Activated CD4-positive, alpha-beta T cell treated with anti-CD3 and anti-CD28 coated beads, Interleukin-2, amount 10 ng/mL, durations not matched to agents 7 days and 5 days (primary cell): ENCODE measurements at places on chromosomes 7 and 10.

DNA sequence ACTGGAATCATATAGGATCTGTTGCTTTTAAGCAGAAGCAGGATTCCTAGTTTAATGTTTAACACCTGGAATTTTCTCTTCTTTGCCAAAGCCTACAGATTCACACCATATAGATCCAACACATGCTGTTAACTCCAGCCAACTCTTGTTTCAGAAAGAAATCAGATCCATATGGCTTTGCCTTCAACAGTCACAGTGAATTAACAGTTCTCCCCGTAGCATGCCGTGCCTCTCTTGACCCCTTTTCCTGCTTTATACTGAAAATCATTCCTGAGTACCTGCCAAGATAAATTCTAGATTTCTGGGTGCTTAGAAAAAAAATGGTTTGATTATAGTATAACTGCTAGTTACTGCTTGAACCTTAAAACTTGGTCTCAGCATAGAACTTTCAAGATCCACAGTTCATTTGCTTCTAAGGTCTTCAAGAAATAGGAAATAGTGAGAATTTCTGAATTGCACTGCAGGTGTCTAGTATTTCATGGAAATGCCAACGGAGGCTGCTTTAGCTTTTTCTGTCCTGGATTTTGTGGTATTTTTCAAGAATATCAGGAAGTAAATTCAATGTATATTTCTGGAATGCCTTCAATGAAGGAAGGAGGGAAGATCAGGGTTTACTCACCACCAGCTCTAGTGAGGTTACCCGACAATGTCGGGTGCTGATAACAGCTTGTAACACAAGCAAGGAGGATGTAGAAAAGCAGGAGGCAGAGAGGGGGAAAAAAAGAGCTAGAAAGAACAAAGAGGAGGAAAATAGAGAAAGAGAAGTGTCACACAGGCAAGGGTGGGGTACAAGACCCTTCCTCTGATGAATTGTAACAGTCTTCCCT is 6.6 kb downstream of the AASS start:
- no peak for DNase-seq

DNA sequence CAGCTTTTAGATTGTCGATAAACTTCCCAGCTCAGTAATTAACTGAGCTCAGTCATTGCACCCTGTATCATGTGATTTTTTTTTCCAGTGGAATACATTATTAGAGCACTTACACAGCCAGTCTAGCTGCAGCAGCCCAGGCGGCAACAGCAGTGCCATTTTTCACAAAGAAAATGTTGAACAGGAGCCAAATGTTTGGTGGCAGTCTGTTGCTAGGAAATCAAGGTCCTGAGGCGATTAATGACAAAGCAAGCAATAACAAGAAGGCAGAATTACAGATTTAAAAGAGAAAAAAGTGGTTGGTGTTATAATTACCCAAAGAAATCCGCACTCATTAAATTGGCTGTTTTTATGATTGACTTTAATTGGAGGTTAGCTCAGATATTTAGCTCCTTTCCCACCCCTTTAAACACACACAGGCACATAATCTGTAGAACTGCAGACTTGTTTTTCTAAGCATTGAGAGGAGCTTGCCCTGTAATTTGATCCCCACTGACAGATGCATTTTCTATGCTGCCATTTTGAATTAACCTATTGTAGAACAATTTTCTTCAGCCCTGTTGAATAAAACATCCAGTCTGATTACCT is 267.4 kb downstream of the ADK start:
- DNase-seq: no peak

DNA sequence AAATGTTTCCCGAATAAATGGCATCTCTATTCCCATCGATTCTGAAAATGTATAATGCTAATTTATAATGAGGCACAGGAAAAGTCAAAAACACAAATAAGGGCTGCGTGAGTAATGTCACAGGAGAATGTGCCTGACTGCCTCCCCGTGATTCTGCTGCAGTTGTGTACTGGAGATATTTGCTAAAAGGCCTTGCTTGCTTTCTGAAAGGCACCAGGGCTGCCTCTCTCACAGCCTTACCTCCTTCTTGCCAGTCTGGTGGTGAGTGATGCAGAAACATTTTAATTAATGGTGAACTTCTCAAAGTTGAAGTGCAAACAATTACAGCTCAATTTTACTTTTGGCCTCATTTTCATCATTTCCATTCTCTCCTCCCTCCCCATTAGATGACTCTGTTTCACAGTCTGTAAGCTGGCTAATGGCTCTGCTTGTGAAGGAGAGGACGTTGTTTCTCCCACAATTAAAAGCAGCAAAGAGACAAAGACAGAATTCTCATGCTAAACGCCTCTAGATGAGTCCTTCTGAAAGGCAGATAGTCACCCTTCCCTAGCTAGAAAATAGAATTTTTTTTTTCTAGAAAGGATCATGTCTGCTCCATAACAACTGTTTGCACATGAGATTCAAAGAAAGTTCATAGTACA is 377.6 kb downstream of the MDFIC start:
- DNase-seq: no peak

DNA sequence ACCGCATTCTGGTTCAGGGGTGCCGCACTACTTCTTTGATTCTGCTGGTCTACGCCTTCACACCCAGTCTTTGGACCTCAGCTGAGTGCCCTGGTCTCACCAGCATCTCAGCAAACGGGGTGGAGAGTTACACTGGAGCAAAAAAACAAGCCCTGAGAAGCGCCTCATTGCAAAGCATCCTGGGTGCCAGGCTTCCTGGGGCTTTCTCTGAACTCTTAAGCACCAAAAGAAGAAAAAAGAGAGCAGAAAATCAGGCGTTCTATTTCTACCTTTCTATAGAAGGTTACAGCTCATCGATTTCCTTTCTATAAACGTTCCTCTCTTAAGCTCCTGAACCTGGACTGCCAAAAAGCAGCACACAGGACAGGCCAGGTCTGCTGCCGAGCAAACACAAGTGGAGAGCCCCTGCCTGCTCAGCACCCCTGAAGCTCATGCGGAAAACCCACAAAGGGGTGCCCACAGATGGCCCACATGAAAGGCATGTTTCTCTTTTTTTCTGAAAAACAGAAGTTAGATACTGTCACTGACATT is 217.9 kb downstream of the SFMBT2 start:
- DNase-seq: peak; percentile 84

DNA sequence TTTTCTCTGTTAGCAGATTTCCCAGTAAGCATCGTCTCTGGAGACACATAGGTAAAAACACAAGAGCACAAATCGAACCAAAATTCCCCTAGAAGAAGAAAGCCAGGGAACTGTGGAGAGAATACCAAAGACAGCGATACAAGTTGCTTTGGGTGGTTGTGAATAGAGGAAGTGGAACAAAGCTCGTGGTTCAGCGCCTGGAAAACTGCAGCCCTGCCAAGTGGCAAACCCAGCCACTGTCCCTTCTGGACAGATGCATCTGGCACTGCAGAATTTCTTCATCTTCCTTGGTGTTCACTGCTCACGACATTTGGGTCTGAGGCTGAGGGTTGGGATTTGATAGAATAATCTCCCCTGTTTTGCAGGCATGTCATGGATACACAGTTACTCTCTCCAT is 733.8 kb downstream of the PARD3 start:
- DNase-seq: no peak

DNA sequence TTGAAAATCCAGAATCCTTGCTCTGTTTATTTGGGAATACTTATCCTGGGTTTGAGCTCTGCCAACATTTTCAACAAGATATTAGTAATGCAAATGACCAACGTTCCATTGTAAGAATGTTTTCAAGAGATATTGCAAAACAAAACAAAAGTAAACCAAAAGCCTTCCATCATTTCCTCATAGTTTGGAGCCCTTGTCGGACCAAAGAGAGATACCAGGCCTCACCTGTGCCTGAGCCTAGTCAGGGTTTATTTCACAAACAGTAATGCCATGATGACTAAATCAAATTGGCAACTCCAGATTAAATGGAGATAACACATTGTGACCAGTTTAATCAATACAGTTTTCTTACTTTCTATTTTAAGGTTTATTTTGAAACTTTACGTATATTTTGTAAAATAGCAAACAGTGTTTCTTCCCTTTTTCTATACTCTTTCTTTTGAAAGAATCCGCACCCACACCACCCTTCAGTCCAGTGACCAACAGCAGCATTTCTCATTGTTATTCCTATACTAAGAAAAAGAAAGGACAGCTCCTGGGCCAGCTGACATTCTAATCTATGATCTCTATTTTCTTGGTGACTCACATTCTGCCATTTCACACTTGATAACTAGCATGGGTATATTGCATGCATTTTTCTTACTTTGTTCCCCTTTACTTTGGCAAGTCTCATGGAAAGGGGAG is 168.5 kb upstream of the MEOX2 start:
- DNase-seq: no peak

GRCh38 chr7:128947854-128948253 is 10.1 kb downstream of the IRF5 start:
- no peak for DNase-seq

- no peak for DNase-seq
Measured at GRCh38 chr7:38224392-38224791, 46.3 kb downstream of the STARD3NL start.

DNA sequence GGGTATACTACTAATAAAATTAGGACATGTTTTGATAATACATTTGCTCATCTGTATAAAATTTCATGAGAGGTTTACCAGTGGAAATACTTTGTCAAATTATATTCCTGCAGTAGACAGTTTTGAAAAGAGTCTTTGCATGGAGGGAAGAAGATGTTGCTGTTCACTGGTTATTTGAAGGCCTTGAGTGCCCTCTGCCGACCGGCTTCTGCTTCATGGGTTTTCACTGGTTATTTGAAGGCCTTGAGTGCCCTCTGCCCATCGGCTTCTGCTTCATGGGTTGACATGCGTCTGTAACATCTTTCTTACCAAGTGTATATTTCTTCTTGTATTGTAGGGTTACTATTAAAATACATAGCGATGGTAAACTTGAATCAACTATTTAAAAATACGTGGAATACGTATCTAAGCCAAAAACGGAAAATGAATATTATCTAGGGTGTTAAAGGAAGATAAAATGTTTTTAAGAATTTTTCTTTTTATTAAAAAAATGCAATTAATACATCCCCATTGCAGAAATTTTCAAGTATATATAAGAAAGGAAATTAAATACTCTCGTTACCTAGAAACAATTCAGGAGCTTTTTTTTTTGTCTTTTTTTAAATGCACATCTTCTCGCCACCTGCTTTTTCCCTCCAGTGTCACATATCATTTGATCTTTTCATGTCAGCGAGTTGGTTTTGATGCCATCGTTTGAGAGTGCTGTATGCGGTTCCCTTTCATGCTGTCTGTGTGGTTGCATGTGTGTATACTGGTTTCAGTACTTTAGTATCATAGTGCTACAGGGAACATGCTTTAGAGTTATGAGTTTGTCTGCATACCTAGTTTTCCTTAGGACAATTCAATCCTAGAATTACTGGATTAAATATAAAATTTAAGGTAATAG is 73.4 kb downstream of the SHH start:
- peak; percentile 76 for DNase-seq

- DNase-seq: peak; percentile 64
Measured at GRCh38 chr10:89332123-89332633, 4.4 kb downstream of the IFIT3 start.

- no peak for DNase-seq
Measured at GRCh38 chr7:43873300-43873699, 4.0 kb upstream of the MRPS24 start.

- no peak for DNase-seq
Measured at GRCh38 chr7:68183176-68183575, 1186.5 kb downstream of the TYW1 start.

DNA sequence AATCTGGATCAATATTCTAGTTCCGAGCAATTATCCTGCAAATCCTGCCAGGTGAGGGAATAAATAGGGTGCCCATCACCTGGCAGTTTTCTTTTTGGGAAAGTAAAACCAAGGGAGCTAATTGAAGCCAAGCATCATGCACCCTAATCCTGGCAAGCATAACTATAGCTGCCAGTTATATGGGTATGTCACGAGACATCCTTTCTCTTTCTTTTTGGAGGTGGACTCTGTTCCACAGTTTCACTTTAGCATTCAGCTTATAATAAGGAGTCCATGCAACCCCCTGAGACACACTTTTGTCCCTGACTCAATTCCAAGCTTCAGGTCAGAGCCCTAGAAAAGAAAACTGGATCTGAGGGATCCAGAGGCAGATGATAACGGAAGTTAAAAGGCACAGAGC is 222.5 kb downstream of the PHF14 start:
- DNase-seq: no peak

DNA sequence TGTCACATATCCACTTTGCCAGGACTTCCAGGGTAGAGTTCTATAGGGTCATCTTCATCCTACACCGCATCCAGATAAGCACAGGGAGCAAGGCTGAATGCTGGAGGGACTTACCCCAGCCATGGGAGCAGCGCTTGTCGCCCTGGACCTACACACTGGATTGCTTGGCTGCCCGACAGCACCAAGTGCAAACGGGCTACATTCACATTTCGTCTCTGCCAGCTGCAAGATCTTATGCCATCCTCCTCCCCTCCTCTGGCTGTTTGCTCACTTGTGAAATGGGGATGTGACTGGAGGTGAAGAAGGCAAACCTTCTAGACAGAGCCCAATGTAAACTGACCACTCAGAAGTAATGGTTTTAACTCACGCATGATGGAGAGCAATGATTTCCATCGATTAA is 1.0 kb downstream of the DDC start:
- DNase-seq: no peak

DNA sequence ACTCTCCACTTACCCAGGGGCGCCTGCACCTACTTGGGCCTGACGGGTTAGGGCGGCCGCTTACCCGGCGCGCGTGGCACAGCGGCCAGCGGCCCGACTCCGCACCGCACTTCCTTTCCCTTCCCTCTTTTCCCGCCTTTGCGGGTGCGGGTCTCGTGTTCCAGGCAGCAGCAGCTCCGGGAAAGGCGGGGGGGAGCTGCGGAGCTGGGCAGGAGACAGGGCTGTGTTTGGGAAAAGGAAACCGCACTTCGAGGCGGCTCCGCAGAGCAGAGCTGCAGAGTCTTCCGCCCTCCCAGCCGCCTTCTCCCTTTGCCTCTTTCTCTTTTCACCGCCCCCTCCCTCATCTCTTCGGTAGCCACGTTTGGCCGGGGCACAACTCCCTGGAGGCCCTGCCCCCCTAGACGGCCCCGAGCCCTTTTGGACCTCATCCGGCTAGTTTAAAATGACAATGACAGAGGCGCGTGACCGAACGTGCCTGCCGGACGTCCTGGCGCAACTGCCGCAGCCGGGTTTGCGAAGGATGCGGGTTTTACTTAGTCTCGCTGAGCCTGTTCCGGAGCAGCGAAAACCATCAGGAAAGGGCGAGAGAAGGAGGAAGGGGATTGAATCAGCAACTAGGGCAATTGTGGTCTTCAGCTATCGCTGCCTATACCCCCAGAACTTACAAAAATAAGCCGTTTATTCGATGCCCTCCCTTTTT is 7.9 kb upstream of the PAX2 start:
- DNase-seq: peak; percentile 23

- DNase-seq: no peak
Measured at GRCh38 chr10:60029475-60029874, 123.1 kb upstream of the CCDC6 start.

- DNase-seq: no peak
Measured at GRCh38 chr10:15096661-15097010, 519 bp upstream of the RPP38 start.

GRCh38 chr10:108443636-108444035 is 1279.1 kb upstream of the SORCS1 start:
- no peak for DNase-seq

GRCh38 chr10:75974080-75974479 is 542.7 kb downstream of the LRMDA start:
- DNase-seq: no peak

- DNase-seq: no peak
Measured at GRCh38 chr10:15320522-15321203, 50.4 kb downstream of the FAM171A1 start.

GRCh38 chr7:16727736-16728135 is 25.8 kb upstream of the TSPAN13 start:
- no peak for DNase-seq
